ENCODE measurements at places on chromosomes 11 and 22.

- DNase-seq = peak; percentile 74
These were observed 889 bp upstream of the DMC1 start for GRCh38 chr22:38570779-38571364.

GRCh38 chr11:14114269-14114668 lies 151.7 kb downstream of the SPON1 start:
- no peak for DNase-seq

DNA sequence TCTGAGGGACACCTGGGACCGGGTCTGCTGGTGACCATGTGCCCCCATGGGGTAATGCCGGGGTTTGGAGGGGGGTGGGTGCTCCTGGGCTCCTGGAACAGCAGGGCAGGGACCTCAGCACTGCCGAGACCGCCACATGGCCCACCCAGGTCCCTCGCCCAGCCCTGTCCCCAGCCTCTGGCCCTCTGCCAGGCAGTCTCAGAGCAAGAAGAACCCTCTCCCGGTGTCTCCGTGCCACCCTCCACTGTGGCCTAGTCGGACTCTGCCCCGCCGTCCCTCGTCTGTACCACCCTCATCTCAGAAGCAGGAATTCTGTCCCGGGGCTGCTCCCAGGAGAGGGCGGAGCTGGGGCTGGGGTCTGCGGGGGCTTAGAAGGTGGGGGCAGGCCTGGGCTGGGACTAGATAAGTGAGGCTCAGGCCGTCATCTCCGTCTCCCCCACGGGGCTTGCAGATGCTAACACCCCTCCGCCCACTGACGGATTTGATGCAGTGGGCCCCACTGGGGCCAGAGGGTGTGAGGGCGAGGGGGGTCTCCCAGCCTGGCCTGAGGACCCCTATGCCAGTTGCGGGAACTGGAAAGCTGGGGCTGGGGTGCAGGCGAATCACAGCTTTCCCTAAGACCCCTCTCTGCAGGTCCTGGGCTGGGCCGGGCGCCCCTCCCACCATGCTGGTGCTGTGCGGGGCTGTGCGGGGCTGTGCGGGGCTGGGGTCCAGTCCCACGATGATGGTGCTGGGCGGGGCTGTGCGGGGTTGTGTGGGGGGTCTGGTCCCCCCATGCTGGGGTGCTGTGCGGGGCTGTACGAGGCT lies 1.1 kb downstream of the MUC5AC start:
- DNase-seq = no peak

- DNase-seq = no peak
These were observed 22.5 kb downstream of the TRAF6 start for GRCh38 chr11:36487619-36488018.

- peak; percentile 10 for DNase-seq
These were observed 14.1 kb downstream of the TNKS1BP1 start for GRCh38 chr11:57310630-57311086.

DNA sequence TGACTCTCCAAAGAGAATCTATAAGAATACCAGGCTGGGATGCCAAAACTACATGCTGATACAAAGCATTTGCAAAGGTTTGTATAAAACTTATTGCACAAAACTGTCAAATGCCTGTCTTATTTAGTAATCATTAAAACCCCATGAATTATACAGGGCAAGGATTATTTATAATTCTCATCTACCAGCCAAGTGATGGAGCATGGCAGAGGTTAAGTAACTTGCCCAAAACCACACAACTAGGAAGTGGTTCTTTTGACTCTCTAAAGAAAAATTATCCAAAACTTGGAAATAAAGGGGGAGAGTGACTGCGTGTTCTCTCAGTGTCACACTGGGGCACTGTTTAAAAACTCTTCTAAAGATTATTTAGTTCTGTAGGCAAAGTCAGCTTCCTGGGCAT lies 17.4 kb upstream of the CLMP start:
- no peak for DNase-seq

- DNase-seq = peak; percentile 1
These were observed 9.6 kb upstream of the LMO1 start for GRCh38 chr11:8273287-8273686.

GRCh38 chr11:34345991-34346480 lies 11.8 kb downstream of the ABTB2 start:
- DNase-seq = no peak

DNA sequence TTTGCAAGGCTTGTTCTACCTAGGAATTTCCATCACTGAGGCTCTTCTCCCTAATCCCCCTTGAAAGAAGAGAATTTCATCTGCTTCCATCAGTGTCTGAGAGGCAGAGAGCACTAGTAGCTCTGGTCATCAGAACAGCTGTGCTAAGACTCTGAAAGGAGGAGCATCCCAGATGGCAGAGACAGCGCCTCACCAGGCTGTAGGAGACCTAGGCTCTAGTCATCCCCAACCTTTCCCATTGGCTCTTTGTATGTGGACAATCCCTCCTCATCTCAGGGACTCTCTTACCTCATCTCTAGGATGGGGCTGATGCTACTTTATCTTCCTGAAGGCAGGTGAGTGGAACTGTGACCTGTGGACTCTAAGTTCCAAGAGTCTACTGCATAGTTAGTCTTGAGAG lies 8.8 kb upstream of the OR9I1 start:
- no peak for DNase-seq
